Stimulated activated CD4-positive, alpha-beta T cell treated with anti-CD3 and anti-CD28 coated beads, Interleukin-1b, Interleukin-23, amount 100 ng/mL, for 48 hours (primary cell): ENCODE measurements at places on chromosomes 7 and 10.

DNA sequence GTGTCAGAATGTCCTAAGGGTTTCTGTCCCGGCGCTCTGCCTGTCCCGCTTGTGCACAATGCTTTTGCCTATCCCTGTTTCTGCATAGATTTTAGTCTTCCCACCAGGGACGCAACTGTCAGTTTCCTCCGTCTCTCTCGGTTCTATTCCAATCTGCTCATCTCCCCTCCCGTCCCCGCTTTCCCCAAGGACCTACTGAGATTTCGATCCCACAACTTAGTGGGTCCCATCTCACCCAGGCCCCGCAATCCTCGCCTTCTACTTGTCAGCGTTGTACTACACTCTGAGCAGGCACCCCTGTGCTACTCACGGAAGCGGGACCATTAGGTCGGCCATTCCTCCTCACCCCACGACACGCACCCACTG lies 519 bp upstream of the ZNF655 start:
- no peak for DNase-seq

GRCh38 chr7:158343936-158344455 lies 243.6 kb downstream of the PTPRN2 start:
- DNase-seq: no peak

DNA sequence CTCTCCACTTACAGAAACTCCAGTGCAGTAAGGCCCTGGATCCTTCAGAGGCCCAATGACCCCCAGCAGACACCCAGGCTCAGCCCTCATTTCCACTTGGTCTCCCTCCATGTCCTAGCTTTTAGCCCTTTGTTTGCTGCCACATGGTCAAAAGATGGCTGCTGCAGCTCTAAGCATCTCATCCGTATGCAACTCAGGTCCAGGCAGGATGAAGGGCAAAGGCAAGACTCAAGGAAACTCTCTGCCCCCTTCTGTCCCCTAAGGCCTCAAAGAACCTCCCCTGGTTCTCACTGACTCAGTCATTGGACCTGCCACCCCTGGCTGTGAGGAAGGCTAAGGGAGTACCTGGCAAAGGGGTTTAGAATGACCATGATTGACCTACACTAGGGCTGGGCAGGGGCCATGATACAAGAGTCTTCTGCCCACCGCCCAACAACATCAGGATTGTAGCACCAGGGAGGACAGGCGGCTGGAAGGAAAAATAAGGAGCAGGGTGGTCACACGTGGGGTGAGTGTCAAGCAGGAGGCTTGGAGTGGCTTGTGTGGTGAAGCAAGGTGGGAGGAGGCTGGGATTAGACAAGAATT lies 303.8 kb upstream of the ZMIZ1 start:
- DNase-seq: no peak

- DNase-seq: no peak
These were observed 343.7 kb upstream of the AOAH start for GRCh38 chr7:37068038-37068437.

GRCh38 chr10:79376078-79376628 lies 28.9 kb downstream of the PPIF start:
- no peak for DNase-seq

GRCh38 chr10:60958892-60959601 lies 15.1 kb upstream of the RHOBTB1 start:
- DNase-seq: no peak

DNA sequence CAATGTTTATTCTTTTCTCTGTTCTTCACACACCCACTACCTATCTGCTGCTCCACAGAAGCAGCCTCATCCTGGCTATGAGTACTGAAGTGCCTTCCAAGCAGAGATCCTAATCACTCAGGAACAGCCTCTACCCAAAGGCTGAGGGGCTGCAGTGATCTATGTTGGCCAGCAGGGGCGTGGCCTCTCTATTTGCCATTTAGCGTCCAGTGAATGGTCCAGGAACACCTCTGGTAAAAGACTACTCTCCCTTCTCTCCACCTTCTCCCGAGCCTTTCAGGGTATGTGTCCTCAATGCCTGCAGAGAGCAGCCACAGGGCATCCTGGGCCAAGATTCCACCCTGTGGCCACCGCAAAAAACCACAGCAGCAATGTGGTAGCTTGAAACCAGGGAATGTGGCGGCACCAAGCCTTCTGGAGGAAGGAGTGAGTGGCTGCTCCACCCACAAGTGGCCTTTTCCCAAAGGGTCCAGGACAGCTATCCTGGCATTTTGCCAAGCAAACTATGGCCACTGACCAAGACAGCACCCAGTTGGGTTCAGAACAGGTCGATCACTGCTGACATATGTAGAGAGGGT lies 70.9 kb downstream of the SYPL1 start:
- DNase-seq: peak; percentile 20

GRCh38 chr7:15085366-15085765 lies 182.8 kb upstream of the DGKB start:
- no peak for DNase-seq

DNA sequence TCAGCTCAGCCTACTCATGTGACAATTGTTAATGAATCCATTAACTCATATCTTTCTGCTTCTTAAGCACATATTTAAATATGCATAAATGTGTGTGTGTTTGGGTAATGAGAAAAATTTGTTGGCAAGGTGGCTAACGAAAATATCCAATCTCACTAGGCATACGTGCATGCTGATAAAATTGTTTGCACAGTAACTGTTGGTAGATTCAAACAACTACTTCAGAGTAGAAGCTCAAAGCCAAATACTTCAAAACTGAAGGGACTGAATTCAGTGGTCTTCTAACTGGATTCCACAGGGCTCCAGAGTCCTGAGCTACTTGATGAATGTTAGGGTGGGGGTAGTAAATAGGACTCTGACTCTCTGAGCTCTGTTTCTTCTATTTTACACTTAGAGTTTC lies 757.0 kb downstream of the GRM8 start:
- DNase-seq: no peak

GRCh38 chr7:82266081-82266480 lies 177.5 kb downstream of the CACNA2D1 start:
- no peak for DNase-seq

DNA sequence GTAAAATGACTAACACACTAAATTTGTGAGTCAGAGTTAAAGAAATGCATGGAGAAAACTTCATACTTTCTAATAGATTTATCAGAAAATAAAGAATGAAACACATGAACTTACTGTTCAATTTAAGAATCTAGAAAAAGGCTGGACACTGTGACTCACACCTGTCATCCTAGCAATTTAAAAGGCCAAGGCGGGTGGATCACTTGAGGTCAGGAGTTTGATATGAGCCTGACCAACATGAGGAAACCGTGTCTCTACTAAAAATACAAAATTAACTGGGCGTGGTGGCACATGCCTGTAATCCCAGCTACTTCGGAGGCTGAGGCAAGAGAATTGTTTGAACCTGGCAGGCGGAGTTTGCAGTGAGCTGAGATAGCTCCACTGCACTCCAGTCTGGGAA lies 1106.2 kb upstream of the LRRN3 start:
- no peak for DNase-seq

- DNase-seq: no peak
These were observed 31.7 kb upstream of the C10orf90 start for GRCh38 chr10:126702181-126702580.

GRCh38 chr10:132690821-132691610 lies 94.9 kb downstream of the NKX6-2 start:
- DNase-seq: no peak

DNA sequence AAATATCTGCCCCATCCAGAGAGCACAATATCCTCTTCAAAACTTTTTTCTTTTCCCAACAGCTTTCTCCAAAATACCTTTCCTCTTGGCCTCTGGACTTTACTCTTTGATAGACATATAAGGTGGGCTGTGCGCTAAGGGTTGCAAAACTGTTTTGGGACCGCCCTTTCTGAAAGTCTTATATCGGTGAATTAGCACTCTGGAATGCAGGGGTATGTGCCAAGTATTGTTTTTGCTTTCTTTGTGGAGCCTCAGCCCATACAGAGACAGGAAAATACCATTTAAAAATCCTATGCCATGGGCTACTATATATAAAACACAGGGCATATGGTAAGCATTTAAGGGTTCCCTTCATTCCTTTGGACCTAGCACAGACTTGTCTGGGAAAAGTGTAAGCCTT lies 37.7 kb downstream of the PPP1R17 start:
- DNase-seq: no peak

DNA sequence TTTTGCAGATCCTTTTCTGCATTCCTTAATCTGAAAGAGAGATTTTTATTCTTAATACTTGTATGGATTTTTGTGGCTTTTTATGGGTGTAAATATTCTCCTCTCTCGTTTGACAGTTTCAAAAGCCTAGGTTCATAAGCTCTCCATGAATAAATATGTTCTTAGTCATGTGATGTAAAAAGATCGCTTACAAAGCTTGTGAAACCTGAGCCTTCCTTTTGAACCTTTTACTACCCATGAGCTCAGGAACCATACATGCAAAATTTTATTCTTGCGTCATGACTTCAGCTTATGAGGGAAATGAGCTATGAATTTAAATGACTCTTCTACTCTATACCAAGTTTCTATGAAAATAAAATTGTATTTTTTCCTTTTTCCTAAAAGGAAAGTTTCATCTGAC lies 98.7 kb downstream of the POLL start:
- DNase-seq: no peak

- no peak for DNase-seq
These were observed 111.9 kb downstream of the ZMIZ1 start for GRCh38 chr10:79180414-79181221.

DNA sequence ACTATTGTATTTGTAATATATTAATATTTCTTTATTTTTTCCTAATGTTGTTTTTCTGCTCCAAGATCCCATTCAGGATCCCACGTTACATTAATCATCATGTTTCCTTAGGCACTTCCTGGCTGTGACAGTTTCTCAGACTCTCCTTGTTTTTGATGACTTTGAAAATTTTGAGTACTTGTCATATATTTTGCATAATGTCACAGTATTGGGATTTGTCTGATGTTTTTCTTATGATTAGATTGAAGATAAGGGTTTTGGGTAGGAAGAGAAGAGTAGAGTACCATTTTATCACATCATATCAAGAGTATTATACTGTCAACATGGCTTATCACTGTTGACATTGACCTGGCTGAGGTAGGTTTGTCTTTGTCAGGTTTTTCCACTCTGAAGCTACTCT lies 146.3 kb upstream of the TPK1 start:
- no peak for DNase-seq

- no peak for DNase-seq
These were observed 20.0 kb upstream of the GALNTL5 start for GRCh38 chr7:151936207-151936606.

- no peak for DNase-seq
These were observed 75.4 kb downstream of the PROSER2 start for GRCh38 chr10:11898372-11899066.

DNA sequence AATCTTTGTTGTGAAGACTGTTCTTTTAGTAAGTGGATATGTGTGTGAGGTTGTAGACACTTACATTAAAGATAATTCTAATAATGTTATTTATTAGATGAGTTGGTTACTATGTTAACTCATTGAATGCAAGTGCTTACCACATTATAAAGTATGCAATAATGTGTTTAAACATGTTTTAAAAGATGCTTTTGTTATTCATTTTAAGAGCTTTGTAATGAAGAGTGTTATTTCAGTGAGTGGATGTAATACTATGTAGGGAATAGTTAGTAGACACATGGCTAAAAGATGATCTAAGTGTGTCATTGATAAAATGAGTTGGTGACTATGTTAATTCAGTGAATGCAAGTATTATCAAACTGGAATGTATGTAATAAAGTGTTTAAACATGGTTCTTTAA lies 70.0 kb upstream of the VOPP1 start:
- DNase-seq: no peak

DNA sequence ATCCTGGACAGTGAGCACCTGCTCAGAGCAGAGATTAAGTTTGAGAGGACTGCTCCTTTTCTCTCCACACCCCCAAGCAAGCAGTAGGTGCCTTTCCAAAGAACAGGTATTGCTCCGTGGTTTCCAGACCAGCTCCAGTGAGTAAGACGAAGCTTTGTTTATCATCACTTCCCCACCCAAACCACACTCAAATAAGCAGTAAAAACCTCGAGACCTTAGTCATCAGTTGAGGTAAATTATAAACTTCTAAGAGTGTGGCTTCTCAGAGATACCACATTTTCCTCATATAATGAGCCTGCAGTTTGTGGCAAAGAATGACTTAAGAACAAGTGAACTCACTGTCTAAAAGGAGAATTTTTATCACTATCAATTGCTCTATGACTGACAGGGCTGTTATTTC lies 50.0 kb upstream of the GRB10 start:
- DNase-seq: peak; percentile 52

DNA sequence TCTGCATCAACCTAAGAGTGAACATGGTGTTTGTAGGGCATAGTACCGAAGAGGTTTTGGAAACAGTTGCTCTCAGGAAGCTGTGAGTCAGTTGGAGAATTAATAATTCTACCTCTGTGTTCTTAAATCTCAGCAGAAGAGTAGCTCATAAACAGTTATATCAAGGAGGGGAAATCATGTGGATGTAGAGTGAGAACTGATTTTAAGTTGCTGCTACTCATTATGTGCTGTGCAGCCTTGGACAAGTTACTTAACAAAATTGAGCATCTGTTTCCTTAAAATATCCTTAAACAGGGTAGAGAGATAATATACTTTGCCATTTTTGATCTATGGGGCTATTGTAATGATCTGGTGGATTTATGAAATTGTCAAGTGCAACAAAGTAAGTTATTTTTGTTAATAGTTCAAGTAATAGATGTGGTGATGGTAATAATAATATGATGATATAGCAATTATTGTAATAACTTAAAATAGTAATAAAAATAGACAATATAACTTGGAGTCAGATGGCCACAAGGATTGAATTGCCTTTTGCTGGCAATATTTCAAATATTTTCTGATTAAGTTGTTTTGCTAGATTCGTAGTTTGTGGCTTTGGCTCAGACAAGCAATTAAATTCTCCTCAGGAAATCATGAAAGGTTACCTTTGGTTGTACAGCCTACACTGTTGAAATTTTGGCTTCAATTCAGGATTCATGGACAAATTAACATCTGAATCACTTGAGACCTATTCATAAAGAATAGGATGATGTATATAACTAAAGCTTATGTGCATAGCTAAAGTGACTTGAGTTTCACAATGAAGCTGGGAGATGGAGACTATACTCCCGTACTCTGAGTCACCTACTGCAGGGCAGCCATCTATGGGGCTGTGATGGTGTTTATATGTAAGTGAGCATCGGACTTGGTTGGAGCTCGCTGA lies 228.5 kb downstream of the CDK14 start:
- no peak for DNase-seq

- DNase-seq: no peak
These were observed 201.6 kb downstream of the SORCS3 start for GRCh38 chr10:104842704-104843103.

- DNase-seq: no peak
These were observed 7.9 kb upstream of the HOXA2 start for GRCh38 chr7:27110186-27111031.

DNA sequence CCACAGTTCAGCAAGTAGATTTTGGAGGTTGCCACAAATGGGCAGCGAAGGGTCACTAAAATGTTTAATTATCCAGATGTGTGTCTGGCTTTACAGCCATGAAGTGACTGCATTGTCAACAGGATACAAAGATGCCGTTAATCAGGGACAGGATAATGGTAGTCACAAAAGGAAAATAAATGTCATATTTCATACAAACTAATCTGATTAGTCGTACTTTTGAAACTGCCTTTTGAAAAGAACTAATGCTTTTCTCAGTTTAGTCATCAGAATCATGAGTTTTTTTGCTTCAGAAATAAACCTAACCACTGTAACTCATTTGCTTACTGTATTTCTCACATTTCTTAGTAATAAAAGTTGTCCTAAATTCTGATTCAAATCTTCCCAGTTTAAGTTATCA lies 22.2 kb upstream of the WNT16 start:
- no peak for DNase-seq
